ENCODE measurements at places on chromosomes 2 and 18.

DNA sequence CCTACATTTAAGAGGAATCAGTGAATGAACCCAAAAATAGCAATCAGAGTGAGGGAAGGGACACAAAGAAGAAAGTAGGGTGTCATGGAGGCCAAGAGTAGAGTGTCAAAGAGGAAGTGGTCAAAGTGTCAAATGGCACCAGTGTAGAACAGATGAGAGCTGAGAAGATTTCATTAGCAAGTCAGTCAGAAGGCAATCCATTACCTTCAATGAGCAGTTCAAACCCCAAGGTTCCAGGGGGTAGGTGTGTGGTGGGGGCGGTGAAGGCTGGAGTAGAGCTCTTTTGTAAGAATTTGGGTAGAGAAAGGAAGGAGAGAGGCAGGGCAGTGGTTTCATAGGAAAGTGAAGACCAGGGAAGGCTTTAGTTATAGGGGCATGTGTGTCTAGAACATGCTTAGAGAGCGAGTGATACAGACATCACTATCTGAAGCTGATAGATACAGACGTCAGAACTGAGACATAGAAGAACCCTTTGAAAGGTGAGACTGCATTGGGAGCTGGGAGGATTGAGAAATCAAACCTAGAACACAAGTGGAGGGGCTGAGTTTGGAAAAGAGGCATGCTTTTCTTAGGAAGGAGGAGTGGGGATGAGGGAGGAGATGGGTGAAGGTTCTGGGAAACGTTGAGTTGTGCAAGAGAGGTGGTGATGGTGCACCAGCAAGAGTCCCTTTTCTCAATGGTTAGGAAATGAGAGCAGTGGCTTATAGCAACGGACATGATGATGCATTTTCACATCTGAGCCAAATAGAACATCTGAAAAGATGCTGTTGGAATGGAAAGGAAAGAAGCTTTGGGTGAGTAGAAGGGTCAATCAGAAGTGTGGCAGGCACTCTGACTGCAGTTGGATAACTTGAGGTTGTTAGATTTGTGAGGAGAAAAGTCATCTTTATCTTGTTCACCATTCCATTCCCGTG lies 48.9 kb upstream of the IL1RL1 start:
- DNase-seq, result no peak

DNA sequence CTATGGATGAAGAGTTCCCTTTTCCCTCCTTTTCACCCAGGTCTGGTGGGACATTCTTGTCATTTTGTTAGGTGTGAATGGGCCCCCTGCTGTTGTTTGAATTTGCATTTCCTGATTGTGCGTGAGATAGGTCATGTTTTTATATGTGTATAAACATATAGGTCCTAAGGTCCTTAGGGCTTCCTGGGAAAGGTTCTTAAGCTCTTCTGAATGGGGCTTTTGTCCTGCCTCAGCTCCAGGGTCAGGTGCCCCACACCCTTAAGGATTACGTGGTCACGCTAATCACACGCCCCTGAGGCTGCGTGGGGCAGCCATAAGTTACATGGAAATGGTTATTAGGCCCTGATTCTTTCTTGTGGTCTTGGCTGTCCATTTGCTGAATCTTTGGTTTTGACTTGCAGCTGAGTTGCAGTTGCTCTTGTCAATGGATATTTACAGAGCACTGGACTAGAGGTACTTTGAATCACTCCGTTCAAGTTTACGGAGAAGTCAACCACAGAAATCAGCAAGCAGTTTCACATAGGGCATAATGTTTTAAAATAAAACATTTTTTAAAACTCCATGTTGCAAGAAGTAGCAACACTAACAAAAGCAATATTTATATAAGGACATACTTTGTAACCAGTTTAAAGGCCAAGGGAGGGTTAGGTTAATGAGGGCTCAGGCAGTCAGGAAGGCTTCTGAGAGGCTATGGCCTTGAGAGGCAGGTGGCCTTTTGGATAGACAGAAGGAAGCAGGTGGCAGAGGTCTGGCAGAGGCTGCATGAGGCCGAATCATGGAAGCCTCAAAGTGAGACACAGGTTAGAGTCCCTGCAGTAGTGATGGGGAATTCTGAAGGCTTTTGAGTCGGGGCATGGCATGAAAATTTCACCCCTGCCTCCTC lies 24.2 kb downstream of the LIPG start:
- DNase-seq, result peak; percentile 27

GRCh38 chr2:111030260-111030891 lies 90.3 kb upstream of the BCL2L11 start:
- no peak for DNase-seq

DNA sequence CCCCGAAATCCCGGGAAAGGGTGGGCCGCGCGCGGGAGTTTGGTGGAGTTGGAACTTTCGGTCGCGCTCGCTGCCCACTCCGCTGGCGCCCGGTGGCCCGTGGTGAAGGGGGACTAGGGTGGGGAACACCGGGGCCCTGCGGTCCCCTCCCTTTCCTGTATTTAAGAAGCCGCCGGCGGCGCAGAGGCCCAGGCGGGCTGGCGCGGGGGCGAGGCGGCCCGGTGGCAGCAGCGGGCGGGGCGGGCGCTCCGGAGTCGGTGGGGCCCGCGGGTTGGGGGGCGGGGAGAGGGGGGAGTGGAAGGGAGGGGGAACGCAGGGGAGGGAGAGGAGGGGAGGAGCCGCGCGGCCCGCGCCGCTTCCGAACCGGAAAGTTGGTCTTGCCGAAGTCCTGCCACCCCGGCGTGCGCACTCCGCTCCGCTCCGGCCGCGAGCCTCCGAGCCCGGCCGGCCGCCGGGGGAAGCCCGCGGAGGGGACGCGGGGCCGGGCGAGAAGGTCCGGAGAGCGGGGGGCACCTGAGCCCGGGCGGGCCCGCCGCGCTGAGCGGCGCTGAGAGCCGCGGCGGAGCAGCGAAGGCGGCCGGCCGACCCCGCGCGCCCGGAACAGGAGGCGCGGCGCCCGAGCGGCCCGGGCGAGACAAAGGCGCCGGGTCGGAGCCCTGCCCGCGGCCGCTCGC lies 425 bp upstream of the SALL3 start:
- no peak for DNase-seq

DNA sequence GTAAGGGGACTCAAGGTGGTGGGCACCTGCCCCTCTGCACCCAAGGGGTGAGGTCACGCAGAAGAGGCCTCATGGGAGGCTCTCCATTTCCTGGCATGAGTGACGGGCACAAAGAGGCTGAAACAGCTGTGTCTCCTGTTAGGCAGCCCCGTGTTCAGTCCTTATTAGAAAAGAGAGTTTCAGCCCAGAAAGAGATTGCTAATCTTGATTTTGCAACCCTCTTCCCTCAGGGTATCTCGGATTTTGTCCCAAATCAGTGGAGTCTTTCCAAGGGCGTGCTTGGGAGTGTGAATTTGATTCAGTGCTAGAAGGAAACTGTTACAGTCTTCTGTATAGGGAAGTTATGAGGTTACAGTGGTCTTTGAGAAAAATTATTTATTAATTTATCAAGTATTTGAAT lies 10.4 kb downstream of the TNFRSF11A start:
- DNase-seq, result no peak

DNA sequence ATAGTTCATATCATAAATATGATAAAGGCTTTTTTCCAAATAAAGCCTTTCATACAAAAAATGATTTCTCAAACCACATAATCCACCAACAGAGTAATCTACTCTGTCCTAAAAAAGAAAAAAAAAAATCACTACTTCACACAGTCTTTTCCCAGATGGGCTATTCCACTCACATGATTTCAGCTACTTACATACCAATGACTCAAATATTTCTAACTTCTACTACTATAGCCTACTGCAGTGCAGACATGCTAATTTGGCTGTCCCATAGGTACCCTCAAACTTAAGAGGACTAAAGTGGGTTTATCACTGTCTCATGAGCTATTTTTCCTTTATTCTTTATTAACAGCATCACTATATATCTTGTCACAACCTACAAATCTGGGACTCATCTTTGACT lies 57.4 kb downstream of the SLC66A3 start:
- no peak for DNase-seq

- DNase-seq, result peak; percentile 95
Observed at GRCh38 chr18:31500051-31500688, 2.2 kb downstream of the DSG2 start.

DNA sequence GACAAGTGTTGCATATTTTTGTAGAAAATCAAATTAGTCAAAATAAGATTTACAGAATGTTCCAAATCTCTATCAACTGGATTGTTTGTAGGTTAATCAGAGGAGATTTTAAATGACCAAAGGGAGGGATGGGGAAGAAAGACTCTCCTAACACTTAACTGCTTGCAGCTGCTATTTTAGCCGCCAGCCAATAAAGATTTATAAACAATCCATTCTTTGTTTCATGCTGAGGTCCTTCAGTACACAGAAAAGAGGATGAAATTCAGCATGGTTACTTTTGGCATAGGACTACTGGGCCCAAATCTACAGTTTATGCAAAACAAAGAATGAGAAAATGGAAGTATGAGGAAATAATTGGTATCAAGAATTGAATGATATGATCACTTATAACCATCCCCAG lies 86.4 kb upstream of the FN1 start:
- DNase-seq, result no peak

DNA sequence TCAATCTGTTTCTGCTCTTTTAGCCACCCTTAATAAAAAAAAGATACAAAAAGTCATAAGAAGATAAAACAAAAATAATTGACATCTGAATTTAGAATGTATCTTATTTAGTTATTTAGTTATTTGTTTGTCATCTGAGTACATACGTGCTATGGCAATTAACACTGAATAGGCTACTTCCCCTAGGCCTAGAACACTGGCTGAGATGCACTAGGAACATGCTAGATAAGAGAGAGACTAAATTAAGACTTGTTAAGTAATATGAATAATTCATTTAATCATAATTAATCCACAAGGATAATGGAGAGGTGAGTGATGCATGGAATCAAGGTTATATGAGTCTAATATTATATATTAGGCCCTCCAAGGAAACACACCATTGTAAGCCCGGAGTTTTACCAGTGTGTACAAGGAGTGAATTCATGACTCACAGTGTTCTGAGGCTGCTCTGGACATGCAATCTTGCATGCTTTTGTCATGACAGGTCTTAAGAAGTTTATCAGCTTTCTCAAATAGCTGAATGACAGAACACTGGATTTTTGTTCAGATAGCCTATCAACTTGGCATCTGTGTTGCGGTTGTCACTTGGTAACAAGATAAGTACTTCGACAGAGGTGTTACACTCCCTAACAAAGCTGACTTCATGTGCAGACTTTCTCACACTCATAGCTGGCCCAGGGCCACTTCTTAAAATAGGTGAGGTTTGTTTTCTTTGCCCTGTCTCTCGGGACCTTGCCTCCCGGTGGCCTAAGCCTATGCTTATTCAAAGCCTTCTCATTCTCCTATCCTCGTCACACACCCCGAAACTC lies 5.0 kb upstream of the SERPINB2 start:
- no peak for DNase-seq

- DNase-seq, result no peak
Observed at GRCh38 chr2:10842506-10842905, 29.9 kb upstream of the PDIA6 start.

DNA sequence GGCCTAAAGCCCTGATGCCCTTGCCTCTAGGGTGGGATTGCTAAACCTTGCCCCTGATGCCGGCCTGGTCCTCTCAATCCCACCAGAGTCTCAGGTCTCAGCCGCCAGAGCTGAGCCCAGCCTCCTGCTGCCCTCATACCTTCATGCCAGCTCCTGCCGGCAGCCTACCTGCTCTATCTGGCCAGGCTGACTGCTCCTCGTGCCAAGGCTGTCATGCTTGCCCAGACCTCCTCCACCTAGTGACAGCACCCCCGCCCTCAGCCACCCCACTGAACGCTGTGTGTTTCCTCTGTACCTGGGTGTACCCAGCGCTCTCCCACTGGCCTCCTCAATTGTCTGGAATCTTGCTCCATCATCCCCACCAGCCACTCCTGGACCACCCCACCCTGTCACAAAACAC lies 120.1 kb downstream of the CACNB4 start:
- no peak for DNase-seq

DNA sequence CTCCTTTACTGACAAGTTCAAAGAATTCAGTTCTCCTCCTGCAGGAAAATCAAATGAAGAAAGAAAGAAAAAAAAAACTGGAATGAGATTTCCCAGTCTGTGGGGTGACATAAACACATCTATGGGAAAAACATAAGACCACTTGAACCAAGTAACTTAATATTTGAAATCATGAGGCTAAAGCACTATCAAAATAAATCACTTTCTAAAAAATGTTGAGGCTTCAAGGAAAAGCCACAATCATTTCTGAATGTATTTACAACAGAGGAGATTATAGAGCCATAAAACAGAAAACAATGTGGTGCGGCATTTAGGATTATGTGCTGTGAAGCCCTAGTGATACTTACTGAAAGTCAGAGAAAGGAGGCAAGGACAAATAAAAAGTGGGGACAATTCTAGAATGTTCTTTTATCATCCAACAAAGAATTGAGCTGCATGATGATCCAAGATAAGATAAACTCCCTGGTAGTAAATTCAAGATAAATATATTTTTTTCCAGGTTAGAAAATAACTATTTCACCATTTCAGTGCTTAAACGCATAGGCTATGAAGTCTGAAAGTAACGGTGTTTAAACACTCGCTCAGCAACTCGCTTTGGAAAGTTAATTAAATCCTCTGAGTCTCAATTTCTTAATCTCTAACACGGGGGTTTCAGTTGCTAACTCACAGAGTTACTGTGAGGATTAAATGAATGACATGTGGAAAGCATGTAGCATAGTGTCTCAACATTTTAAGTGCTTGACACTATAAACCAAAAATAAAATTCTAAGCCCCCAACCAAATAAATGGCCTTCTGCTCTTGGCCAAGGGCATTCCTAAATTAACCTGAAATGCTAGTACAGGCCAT lies 288.5 kb downstream of the AGPS start:
- no peak for DNase-seq

DNA sequence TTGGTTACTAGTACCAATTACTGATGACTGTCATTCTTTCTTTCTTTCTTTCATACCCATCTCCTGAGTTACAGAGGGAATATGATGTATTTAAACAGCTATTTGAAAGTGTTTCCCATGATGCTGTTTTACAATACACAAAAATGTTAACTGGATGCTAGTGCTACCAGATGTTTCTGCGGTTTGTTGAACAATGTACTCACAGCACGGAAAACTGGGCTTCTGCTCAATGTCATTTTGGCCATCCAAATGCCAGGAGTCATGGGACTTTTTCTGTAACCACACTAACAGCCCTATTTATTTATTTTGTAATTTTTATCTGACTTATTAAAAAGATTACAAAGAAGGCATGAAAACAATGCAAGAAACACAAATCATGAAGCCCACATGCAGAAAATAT lies 313.8 kb downstream of the RIT2 start:
- DNase-seq, result no peak

- DNase-seq, result no peak
Observed at GRCh38 chr2:174667250-174667860, 69.8 kb upstream of the WIPF1 start.

- DNase-seq, result no peak
Observed at GRCh38 chr2:9758741-9759140, 84.5 kb upstream of the TAF1B start.
